A549 treated with DMSO at 1 μM for 4 hours (cell line): ENCODE measurements at places on chromosomes 2 and 18. TPM values are rescaled to one million over a fixed set of nuclear protein-coding genes. Genes with fewer than 3 reads are reported as not detected.

Gene LIMS3
- not detected in 5 replicates for total RNA-seq

Gene CELF4
- total RNA-seq, result 0.05 TPM in 1 of 5 replicates, not detected in the others

Gene DYSF
- 0.72 to 1.2 TPM (median 0.85 TPM) in 5 replicates for total RNA-seq

Gene ZSCAN30
- total RNA-seq, result 0.58 to 1.4 TPM (median 0.86 TPM) in 5 replicates

Gene PRSS56
- 0.09 to 0.16 TPM (median 0.12 TPM) in 4 of 5 replicates, not detected in the other for total RNA-seq

Gene GPR45
- not detected in 5 replicates for total RNA-seq

Gene ALPG
- 0.07 to 0.15 TPM (median 0.13 TPM) in 4 of 5 replicates, not detected in the other for total RNA-seq
